Activated CD4-positive, alpha-beta T cell treated with anti-CD3 and anti-CD28 coated beads, Interleukin-2, Interleukin-4, amounts not matched to agents 100 ng/mL and 50 ng/mL, durations not matched to agents 16 hours and 8 hours (primary cell): ENCODE measurements at places on chromosomes 16 and 17.

DNA sequence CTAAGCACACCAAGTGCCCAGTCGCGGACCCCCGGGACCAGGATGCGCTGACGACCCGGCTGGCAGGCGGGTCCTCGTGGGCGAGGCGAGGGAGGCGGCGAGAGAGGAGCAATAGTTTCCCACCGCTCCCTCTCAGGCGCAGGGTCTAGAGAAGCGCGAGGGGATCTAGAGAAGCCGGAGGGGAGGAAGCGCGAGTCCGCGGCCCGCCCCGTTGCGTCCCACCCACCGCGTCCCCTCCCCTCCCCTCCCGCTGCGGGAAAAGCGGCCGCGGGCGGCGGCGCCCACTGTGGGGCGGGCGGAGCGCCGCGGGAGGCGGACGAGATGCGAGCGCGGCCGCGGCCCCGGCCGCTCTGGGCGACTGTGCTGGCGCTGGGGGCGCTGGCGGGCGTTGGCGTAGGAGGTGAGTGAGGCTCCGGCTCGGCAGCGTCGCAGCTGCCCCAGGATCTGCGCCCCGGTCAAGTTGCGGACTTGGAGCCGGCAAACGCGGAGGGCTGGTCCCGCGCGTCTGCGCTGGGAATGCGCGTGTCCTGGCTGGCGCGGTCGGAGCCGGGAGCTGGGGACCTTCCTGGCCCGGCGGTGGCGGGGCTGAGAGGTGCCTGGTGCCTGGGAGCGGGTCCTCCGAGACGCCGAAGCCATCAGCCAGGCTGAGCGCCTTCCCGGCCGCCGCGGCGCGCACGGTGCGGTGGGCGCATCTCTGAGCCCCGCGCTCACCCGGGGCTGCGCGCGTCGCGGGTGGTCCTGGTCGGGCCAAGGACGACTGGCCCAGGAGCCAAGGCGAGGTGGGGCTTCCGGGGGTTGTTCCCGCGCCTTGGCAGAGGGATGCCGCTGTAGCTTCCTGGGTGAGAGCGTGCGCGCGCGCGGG lies at the start of gene ITGB3:
Gene ITGB3 (plus strand): TSS at position 287 of the 862 bp plus-strand sequence. CDS start 35 bp downstream, at position 322.
- peak; percentile 66 for DNase-seq

- no peak for DNase-seq
Observed at GRCh38 chr16:20322696-20323095, 4.6 kb downstream of the GP2 start.

- DNase-seq: no peak
Observed at GRCh38 chr16:73713778-73714495, 582.7 kb upstream of the PSMD7 start.

DNA sequence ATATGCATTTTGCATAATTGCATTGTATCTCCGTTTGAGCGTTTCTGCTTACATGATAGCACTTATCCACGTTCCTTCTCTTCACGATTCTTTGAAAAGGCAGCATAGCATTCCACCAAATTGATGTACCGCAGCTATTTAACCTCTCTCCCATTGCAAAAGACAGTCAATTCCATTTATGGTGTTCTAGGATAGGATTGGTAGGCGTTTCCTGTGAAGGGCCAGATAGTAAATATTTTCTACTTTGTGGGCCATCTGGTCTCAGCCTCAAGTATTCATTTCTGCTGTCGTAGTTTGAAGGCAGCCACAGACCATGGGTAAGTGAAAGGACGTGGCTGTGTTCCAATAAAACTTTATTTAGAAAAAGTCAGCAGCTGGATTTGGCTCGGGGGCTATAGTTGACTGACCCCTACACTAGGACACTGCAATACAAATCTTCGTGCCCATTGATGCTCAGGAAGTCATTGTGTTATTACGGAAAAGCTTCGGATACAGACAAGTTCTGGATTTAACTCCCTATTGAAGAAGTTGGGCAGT lies 10.1 kb downstream of the SNX29 start:
- DNase-seq: no peak

GRCh38 chr16:75112734-75113491 lies 3.7 kb downstream of the LDHD start:
- no peak for DNase-seq

DNA sequence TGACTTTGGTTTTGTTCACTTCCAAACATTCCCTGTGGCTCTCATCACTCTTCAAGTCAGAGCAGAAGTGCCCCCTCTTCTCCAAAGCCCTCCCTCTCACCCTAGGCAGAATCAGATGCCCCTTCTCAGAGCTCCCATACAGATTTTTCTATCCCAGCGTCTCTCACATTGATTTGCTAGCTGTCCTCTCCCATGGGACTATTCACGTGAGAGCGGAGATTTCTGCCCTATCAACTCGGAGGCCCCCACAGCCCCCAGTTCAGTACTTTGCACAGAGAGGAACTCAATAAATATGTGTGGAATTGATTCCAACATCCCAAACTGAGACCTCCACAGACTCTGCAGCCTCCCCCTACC lies 182.6 kb downstream of the C16orf78 start:
- no peak for DNase-seq

DNA sequence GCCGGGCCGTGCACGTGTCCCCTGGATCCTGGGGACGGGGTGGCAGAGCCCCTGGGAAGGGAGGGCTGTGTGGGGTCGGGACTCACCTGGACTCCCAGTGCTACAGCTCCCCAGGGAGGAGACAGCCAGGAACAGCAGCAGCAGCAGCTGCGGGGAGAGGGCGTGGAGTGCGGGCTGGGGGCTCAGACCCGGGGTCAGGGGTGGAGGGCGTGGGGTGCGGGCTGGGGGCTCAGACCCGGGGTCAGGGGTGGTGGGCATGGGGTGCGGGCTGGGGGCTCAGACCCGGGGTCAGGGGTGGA lies 20.7 kb downstream of the TPSD1 start:
- DNase-seq: no peak

GRCh38 chr17:64777415-64778239 lies 115.5 kb upstream of the SMURF2 start:
- no peak for DNase-seq

DNA sequence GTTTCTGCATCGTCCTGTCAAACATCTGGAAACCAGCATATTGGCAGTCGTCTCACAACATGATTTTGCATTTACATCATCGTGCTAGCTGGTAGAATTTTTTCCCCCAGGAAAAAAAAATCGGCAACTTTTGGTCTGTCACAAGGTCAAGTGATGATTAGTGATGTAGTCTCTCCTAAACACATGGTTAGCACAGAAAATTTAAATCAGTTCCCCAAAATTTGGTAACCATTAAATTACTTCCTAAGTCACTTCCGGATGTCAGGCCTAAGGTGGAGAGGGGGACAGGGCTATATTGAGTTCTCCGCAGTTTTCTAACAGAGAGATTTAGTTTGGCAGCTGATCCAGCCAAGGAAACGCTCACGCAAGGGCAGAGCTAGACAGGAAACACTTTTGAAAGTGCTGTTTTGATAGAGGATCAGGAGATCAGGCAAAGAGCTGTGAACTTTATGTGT lies 271.0 kb upstream of the TBX2 start:
- DNase-seq: no peak

- no peak for DNase-seq
Observed at GRCh38 chr17:5439446-5439764, 450 bp upstream of the C1QBP start.

GRCh38 chr17:81635973-81636504 lies 873 bp downstream of the NPLOC4 start:
- no peak for DNase-seq

DNA sequence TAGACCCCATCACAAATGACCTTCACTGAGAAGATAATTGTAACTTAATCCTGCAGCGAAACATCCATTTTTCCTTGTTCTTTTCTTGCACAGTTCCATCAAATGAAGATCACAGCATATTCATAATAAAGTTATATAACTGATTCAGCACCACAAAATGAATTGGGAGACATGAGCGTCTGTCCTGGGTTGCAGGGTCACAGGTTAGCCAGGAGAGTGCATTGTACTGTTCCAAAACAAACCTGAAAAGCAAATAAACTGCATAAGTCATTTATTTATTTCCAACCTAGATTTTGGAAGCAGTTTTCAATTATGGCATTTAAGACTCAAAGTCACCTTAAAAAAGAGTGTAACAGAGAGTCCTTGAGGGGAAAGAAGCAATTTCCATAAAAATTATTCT lies 18.6 kb upstream of the INTS2 start:
- no peak for DNase-seq

GRCh38 chr17:13283606-13284005 lies 265.8 kb upstream of the ELAC2 start:
- no peak for DNase-seq

DNA sequence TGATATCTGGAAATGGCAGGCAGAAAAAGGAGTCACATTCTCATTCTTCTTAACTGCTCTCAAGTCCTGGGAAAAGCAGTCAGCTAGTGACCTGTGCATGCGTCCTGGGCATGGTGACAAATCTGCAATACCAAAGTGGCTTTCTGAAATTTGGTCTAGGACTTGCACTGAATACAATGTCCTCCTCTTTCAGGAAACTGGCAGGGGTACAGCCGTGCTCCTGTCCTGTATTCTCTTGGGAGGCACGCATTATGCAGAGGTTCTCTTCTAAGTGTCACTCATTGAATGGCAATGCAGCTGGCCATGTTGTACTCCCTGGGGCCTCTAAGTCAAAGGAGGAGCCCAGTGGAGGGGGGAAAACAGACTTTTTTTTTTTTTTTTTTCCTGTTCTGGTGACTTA lies 10.6 kb downstream of the PHF12 start:
- DNase-seq: no peak

DNA sequence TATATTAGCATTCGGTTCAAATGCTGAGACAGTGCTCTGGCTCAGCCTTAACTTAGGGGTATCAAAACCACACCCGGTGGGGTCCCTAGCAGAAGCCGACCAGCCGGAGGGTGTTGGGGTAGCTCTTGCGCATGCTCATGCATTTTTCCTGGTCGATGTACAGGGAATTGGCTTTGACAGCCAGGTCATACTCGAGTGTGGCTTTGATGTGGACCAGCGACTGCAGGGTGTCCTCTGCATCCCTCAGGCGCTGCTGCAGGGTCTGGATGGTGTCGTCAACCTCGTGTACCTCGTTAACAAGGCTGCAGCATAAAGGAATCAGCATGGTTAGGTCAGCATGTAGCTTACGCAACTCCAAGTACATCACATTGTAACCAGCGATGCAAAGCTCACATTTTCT lies 37.5 kb downstream of the TEKT3 start:
- no peak for DNase-seq

DNA sequence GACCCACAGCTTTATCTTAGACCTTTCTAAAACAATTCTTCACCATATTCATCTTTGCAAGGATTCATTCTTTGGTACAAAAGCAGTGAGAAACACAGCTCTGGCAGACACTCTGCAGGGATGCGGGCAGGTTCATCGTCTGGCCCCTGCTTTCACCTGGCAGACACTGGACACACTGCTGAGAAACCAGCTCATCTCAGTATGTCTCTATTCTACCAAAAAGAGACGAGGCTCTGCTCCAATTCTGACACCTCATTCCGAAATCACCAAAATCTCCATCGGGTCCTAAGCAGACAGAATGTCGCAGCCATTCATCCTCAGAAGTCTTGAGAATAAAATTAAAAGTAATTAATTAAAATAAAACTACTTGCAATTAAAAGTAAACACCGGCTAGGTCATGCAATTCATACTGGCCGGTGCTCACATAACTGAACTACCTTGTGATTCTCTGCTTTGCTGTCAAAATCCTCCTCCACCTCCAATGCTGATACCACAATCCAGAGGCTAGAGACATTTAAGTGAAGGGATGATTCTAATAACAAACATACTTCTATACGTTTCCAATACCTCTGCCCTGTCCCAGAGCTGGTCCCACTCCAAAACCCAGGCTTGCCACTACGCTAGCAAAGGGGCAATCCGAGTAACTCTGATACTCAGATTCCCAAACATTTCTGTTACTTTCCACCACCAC lies 1.3 kb downstream of the RNF157 start:
- no peak for DNase-seq

DNA sequence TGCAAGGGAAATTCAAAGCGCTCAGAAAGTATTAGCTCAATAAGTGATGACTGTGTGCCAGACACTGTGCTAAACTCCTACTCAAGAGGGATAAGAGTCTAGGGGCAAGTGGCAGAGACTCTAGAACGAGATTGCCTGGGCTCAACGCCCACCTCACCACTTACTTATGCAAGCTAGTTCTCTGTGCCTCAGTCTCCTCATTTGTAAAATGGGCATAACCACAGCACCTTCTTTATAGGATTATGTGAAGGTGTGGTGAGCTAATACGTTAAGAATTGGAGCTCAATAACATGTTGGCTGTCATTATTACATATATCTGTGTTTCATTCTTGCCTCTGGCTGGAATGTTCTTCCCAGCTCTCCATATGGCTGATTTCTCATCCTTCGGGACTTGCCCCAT lies 15.4 kb downstream of the DEXI start:
- no peak for DNase-seq

DNA sequence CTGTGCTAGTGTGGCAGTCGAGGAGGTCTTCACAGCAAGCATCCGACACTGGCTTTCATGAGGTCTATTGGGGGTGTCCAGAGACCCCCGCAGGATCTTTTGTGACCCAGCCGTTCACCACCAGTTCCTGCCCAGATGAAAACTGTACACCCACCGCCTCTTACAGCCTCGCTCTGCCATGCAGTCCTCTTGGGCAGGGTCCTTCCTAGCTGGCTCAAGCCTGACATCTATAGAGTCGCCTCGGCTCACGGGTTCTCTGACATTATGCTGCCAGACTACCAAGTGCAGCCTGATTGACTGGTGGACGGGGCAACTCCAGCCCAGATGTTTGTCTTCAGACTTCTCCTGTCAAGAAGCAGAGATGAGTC lies 14.6 kb upstream of the CLEC10A start:
- DNase-seq: no peak

DNA sequence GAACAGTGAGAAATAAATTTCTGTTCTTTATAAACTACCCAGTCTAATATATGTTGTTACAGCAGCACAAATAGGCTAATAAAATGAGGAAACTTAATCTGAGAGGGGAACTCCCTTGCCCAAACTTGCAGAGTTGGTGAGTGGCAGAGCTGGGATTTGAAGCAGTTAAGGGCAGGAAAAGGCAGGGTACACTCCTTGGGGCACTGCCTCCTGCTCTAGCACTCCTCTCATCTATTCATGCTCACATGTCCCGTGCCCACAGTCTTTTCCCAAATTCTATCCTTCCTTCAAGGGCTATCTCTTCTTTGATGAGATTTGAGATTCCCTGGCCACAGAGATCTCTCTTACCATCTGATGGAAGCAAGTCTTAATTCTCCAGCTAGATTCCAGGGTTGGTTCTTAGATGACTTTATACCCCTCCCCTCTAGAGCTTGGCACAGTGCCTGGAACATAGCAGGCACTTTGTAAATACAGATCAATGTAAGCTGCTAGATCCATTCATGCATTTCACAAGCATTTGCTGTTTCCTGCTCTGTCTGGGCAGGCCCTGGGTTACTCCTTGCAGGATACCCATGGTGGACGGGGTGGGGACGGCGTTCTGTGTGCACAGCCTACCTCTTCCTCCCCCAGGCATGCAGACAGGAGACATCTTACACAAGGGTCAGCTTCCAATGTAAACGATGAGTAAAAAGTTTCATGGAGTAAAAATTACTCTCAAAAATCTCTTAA lies 39.2 kb upstream of the ABCC12 start:
- no peak for DNase-seq
